ENCODE measurements at places on chromosomes 4 and X.

DNA sequence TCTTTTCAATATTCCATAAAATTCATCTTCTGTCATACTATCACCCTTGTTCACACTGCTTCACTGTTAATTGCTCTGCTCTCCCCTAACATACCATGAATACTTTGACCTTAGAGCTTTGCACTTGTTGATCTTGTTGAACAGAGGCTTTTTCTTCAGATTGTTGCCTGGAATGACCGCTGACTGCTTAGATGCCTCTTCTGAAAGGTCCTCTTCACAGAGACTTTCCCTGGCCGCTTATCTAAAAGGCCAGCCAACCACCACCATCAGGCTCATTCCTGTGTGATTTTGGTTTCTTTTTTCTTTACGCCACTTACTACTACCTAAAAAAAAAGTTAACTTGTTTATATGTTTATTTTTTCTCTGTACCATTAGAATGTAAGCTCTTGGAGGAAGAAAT is 667.7 kb downstream of the STPG2 start:
- no peak for DNase-seq

- DNase-seq: no peak
Measured at GRCh38 chr4:815464-816146, 10.3 kb downstream of the CPLX1 start.

- DNase-seq: no peak
Measured at GRCh38 chr4:2283199-2283711, 21.3 kb upstream of the MXD4 start.

DNA sequence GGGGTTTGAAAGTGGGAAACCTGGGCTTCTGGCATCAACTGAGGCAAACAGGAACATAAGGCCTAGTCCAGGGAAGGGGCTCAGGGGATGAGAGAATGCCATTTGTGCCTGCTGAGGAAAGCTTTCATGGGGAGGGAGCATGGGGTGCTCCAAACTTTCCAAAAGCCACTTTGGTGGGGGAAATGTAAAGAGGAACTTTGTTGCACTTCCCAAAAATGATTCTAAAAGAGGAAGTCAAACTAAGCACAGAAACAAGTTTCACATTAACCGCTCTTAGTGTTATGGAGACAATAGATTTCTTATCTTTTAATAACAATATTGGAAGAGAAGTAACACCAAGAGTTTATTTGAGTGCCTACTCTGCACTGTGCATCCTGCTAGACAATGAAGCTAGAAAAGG is 32.3 kb downstream of the GAB3 start:
- DNase-seq: no peak

DNA sequence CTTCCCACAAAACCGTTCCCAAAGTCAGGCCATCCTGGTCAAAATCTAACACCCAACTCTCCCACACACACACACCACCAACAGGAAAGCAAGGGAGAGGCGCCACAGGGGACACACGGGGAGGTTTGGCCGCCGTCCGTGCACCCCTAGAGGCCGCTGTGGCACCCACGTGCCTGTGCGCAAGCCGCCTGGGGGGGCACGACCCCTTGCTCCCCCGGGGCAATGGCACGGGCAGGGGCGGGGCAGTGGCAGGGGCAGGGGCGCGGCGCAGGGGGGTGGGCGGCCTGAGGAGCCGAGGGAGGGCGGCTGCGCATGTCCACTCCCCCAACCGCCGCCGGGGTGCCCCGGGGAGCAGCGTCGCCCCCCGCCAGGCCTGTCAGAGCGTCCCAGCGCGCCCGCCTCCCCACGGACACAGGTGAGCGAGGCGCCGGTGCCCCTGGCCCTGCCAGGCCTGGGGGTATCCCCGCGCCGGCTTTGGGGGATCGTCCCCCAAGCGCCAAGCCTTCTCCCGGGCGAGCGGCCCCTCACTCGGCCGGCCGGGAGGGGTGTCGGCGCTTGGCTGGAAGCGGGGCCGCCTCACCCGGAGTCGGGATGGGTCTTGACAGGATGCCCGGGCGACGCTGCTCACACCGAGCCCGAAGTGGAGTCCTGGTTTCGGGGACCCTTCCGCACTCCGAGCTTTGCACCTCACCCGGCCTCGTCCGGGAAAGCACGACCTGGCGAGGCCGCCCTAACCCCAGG is at the start of gene ERAS:
Gene ERAS (plus strand): TSS at position 379 of the 741 bp plus-strand sequence. CDS start 2,611 bp downstream, outside the sequence.
- no peak for DNase-seq

- DNase-seq: no peak
Measured at GRCh38 chr4:1674682-1675081, 9.4 kb downstream of the FAM53A start.

DNA sequence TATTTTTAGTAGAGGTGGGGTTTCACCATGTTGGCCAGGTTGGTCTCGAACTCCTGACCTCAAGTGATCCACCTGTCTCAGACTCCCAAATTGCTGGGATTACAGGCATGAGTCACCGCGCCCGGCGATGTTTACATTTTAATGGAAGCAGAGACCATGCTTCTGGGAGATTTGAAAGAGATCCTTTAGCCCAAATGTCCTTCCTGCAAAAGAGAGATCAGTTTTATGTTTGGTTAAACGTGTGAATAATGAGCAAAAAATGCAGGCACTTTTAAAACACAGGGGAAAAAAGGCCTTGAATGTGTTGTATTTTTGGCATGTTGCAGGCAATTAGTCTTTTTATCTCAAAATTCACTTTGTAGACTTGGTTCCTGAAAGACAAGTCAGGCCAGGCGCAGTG is 95.8 kb upstream of the ELOVL6 start:
- DNase-seq: no peak

- no peak for DNase-seq
Measured at GRCh38 chr4:79134767-79135166, 191.1 kb downstream of the NAA11 start.

DNA sequence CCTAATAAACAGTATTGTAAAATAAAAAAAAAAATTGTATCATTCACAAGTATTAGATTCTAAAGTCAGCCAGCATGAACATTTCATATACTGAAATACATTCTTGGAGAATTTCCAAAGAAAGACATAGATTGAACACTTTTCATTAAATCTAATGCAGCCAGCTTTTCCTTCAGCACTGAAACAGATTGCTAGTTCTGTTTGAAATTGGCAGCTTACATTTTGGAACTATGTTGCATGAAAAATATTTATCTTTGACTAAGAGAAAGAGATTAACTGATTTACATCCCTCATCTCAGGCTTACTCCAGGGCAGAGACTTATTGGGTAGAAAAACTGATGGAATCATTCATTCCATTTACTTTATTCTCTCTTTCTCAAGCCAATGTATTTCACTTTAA is 272.7 kb downstream of the PDHA2 start:
- DNase-seq: no peak

DNA sequence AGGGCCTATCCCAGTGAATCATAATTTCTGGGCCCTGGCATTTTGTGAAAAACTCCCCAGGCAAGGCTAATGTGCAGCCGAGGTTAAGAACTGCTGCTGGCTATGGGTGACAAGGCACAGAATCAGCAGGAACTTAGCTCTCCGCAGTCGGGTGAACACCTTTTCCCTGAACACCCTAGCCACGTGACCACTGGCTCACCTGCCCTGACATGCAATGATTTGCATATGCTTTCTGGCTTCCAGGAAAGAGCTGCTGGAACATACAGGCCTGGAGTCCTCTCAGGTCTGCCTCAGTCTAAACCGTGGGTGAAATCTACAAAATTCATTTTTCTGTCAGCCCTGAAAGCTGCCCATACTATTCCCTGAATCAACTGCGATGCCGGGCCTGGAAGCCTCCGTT is 56.6 kb downstream of the ZNF827 start:
- DNase-seq: no peak

DNA sequence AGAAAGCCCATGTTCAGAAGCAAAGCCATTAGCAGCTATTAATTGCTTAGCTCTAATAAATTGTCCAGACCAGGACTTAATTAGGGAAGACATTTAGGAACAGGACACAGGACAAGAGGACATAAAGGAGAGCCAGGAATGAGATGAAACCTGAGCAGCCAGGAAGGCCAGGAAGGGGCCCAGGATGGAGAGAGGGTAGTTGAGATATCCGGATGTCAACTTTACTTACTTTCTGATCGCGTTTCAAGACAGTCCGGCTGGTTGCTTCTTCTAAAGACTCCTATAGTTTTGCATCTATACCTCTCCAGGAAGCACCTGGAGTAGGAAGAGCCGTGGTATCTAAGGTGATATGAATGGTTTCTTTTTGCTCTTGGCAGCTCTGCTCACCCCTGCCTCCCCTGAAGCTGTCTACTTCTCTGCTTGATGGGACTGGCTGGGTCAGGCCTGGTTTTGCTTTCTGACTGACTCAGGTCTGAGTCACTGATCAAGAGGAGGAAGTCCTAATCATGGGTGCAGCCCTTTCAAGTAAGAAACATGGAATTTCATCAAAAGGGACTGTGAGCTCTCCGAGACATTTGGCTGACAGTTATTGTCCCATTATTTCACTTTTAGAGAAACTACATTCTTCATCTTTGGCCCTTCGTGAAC is 733.3 kb downstream of the RPA4 start:
- no peak for DNase-seq

GRCh38 chrX:9269134-9269533 is 195.7 kb upstream of the TBL1X start:
- DNase-seq: no peak

- no peak for DNase-seq
Measured at GRCh38 chr4:6960154-6960553, 50.5 kb downstream of the TBC1D14 start.

DNA sequence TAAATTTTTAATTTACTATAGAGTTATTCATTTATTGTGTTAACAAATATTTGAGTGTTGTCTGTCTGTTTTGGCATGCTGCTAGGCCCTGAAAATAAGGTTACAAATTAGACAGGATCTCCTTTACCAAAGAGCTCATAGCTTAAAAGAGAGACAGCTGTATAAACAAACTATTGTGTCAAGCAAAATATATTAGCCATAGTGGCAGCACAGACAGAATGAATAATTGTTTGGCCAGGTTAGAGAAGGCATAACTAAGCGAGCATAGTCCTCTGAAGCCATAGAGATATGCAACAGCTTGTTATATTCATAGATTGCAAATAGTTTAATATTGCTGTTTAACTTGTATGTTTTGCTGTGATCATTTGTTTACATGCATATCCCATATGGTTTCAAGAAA is 66.7 kb upstream of the NDUFC1 start:
- DNase-seq: no peak

- no peak for DNase-seq
Measured at GRCh38 chrX:54446084-54446483, 5.9 kb downstream of the TSR2 start.

DNA sequence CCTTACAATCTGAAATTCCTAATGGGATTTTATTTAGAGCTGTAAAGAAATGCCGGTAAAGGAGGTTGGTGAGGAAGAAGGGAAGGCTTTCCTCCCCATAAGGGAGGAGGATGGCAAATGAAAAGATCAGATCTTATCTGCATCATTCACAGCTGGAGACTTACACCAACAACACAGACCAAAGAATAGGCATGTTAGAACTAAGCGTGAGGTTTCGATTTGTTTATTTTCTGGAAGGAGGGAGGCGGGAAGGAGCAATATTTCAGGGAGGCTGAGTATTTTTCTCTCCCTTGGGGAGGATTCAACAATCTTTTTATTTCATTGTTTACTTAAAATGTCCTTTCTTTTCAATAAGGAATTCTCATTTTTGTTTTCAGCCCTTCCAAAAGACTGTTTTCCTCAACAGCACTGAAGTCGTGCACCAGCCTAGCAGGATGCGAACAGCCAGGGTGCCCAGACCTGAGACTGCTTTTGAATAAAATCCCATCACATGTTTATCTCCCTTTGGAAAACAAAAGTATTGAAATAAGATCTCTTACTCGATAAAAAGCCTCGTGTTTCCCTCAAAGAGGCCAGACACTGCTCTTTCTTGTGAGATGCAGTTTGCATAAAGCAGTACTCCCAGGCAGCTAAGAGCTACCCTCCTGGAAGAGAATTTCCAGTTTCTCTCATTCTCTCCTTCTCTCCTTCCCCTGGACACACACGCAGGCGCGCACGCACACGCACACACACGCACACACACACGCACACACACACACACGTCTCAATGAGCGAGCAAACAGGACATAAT is 236.1 kb downstream of the MGST2 start:
- DNase-seq: no peak

GRCh38 chrX:153478746-153479145 is 8.4 kb upstream of the HAUS7 start:
- DNase-seq: no peak

DNA sequence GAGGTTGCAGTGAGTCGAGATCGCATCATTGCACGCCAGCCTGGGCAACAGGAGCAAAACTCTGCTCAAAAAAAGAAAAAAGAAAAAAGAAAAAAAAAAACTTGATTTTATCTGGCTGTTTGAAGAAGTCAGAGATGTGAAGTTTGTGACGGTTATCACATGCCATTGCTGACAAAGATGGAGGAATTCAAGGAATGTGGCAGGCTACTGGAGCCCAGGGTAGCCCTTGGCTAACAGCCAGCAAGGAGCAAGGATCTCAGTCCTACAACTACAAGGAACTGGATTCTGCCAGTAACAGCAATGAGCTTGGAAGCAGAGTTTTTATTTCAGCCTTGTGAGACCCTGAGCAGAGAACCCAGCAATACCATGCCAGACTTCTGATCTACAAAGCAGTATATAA is 24.3 kb upstream of the TET2 start:
- no peak for DNase-seq

GRCh38 chr4:25635501-25635900 is 20.1 kb upstream of the SLC34A2 start:
- no peak for DNase-seq

DNA sequence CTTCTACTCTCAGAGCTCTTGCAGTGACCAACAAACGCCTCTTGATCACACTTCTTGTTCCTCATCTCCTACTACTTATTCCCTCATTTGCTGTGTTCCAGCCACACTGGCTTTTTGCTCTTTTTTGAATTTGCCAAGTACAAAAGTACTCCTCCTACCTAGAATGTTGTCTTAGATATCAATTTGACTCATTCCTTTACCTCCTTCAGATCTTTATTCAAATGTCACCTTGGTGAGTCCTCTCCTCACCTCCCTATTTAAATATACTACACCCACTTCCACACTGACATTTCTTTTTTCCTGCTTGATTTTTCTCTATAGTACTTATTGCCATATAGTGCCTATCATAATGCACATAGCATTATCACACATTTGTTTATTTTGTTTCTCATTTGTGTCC is 6.2 kb upstream of the DCAF4L1 start:
- DNase-seq: no peak

DNA sequence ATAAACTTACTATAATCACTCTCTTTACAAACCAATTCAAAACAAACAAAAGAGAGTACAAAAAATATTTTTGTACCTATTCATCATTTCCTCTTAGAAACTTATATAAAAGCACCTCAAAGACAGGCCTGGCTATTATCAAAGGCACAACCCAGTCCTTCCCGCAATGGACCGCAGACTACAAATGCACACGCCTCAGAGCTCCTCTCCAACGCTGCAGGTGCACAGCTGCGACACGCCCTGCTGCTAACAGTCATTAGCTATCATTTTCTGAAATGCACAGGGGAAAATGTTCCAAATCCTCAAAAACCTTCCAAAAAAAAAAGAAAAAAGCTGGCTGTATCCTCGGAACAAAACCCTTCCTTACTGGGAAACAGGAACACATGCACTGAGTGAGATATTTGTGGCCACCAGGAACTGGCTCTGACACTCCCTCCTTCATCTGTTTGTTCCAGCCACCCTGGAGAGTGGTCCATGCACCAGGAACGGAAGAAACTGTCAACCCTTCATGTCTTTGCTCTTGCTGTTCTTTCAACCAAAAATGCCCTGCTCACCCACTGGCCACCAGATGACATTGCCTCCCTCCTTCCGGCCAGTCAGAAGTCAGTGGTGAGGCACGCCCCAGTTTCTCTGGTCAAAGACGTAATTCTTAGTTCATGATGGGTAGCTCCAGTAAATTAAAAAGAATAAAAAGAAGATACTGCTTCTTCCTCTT is 16.7 kb downstream of the IRF2 start:
- no peak for DNase-seq
